DND-41 (cell line): ENCODE measurements at places on chromosomes 5 and 9.

DNA sequence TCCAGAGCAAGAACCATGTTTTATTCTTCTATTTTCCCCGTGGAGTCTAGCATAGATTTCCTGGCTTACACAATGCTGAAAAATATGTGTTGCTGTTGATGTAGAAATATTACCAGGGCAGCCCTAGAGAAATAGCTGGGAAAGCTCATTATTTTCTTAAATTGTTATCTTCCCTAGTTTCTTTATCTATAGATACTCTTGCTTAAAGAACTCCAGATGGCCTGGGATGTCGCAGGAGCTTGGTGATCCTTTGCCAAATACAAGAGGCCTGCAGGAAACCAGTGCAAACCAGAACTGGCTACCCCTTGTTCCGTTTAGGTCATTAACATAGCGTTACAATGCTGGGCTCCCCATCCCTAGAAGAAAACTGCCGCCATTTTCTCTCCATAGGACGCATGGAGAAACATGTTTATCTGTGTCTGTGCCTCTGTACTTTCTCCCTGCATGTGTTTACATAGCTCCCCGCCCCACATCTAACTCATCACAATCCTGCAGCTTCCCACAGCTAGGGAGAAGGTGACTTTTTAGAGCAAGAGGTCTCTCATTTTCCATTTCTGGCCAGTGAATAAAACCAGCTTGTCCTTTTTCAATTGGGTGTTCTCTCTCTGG, 6.4 kb downstream of the PRLR start:
- H3K36me3 ChIP-seq: no peaks in the 10 kb centered on the region
- H3K27ac ChIP-seq: no peak overlapping the region
- no peaks in the 10 kb centered on the region for H3K4me1 ChIP-seq
- no peak overlapping the region for H3K4me3 ChIP-seq
- H3K27me3 ChIP-seq: peaks cover 13% of the 10 kb centered on the region
- no peak for DNase-seq

DNA sequence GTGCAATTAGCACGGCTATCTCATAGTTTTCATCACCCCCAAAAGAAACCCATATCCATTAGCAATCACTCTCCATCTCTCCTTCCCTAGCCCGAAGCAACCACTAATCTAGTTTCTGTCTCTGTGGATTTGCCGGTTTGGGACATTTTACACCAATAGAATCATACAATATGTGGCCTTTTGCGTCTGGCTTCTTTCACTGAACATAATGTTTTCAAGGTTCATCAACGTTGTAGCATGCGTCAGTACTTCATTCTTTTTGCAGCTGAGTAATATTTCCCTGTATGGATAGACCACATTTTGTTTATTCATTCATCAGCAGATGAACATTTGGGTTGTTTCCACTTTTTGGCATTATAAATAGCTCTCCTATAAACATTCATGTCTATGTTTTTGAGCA, 75.4 kb upstream of the TBC1D2 start:
- H3K4me1 ChIP-seq: no peaks in the 10 kb centered on the region
- no peak overlapping the region for H3K4me3 ChIP-seq
- no peak overlapping the region for H3K27ac ChIP-seq

GRCh38 chr5:156893517-156893916, 43.4 kb downstream of the PPP1R2B start:
- H3K27me3 ChIP-seq: peaks cover 2% of the 10 kb centered on the region
- H3K36me3 ChIP-seq: no peaks in the 10 kb centered on the region
- H3K4me1 ChIP-seq: no peaks in the 10 kb centered on the region
- DNase-seq: no peak

DNA sequence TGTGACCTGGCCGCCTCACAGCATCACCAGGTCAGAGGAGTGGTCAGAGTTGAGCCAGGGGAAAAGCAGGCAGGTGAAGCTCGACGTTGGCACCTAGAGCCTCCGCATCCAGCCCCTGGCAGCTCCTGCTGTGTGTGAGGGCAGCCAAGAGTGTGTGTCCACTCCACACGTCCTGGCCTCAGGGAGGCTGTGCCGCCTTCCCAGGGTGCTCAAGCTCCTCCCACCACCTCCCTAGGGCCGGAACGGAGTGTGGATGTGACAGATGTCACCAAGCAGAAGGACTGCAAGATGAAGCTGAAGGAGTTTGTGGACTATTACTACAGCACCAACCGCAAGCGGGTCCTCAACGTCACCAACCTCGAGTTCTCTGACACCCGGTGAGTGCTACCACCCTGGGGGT, 72.5 kb downstream of the PHF2 start:
- H3K4me1 ChIP-seq: no peaks in the 10 kb centered on the region
- peaks cover 71% of the 10 kb centered on the region for H3K36me3 ChIP-seq
- no peak overlapping the region for H3K4me3 ChIP-seq
- no peak for DNase-seq

DNA sequence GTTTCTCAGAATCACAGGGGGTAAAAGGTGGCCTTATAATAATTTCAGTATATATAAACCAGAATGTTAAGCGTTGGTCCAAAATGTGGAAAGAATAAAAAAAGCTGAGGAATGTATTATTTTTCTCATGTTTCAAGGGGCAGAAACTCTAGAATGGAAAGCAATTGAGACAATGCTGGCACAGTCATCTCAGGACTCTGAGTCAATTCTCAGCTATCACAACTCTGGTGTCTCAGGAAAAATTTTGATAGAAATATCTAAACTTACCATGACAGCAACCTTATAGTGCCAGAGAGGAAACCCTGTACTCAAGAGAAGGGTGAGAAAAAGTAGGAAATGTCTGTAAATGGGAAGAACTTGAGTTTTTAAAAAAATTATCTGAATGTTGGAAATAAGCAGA, 1189.4 kb upstream of the NUDT12 start:
- no peaks in the 10 kb centered on the region for H3K4me1 ChIP-seq
- no peak overlapping the region for H3K27ac ChIP-seq
- H3K4me3 ChIP-seq: no peak overlapping the region
- DNase-seq: no peak
- no peaks in the 10 kb centered on the region for H3K36me3 ChIP-seq

- no peak for DNase-seq
- no peaks in the 10 kb centered on the region for H3K27me3 ChIP-seq
- no peaks in the 10 kb centered on the region for H3K36me3 ChIP-seq
- H3K4me1 ChIP-seq: no peaks in the 10 kb centered on the region
- H3K4me3 ChIP-seq: no peak overlapping the region
Observed at GRCh38 chr5:107319901-107320300, 350.8 kb downstream of the EFNA5 start.
